Astrocyte (in vitro differentiated cells and primary cell): ENCODE measurements at places on chromosomes 16 and 17.

DNA sequence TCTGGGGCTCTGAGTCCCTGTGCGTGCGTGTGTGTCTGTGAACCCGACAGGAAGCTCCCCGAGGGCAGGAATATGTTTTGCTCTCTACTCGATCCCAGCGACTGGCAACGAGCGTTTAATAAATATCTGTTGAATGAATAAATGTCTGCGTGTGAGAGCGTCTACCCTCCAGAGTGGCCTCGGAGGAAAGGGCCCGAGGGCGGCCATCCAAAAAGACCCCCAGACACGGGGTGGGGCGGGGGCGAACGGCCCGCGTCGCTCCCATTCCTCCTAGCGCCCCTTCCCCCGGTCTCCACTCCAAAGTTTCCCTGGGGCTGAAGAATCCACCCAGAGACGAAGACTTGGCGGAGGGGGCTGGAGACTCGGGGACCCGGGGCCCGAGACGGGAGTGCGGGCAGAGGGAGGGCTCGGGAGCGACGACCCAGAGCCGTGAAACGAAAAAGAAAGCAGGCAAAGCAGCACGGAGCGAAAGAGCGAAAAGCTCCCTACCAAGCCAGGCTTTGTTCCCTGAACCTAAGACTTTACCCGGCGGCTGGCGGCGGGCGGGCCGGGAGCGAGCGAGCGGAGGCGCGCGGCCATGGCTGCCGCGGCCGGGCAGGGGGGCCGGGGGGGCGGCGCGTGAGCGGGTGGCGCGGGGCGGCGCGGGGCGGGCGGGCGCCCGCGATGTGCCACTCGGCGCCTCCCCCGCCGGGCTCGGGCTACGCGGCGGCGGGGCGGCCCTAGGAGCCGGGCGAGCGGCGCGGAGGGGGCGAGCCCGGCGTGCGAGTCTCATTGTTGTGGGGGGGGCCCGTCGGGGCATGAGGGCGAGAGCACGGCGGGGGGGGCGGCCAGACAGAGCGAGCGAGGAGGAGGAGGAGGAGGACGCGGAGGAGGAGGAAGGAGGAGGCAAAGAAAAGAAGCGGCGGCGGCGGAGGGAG lies at the start of gene MLLT6:
TSS of gene MLLT6 (plus strand) at position 668 of the 917 bp plus-strand sequence. CDS start 360 bp downstream, outside the sequence.
- H3K4me3 ChIP-seq, result peak within 1 kb of the TSS; percentile 70
- peak; percentile 50 for DNase-seq
- no peaks in the 10 kb centered on the region for H3K36me3 ChIP-seq
- peaks cover 7% of the 10 kb centered on the region for H3K27me3 ChIP-seq
- H3K27ac ChIP-seq, result peak within 1 kb of the TSS; percentile 27

- no peaks in the 10 kb centered on the region for H3K36me3 ChIP-seq
- DNase-seq, result no peak
- H3K27me3 ChIP-seq, result no peaks in the 10 kb centered on the region
These were observed 98.1 kb downstream of the WSCD1 start for GRCh38 chr17:6168296-6168695.

- peaks cover 21% of the 10 kb centered on the region for H3K36me3 ChIP-seq
- H3K27ac ChIP-seq, result no peak overlapping the region
- no peak overlapping the region for H3K4me3 ChIP-seq
- peaks cover 22% of the 10 kb centered on the region for H3K4me1 ChIP-seq
- no peak for DNase-seq
- no peaks in the 10 kb centered on the region for H3K27me3 ChIP-seq
These were observed 3.1 kb downstream of the MAPK7 start for GRCh38 chr17:19381361-19381740.

DNA sequence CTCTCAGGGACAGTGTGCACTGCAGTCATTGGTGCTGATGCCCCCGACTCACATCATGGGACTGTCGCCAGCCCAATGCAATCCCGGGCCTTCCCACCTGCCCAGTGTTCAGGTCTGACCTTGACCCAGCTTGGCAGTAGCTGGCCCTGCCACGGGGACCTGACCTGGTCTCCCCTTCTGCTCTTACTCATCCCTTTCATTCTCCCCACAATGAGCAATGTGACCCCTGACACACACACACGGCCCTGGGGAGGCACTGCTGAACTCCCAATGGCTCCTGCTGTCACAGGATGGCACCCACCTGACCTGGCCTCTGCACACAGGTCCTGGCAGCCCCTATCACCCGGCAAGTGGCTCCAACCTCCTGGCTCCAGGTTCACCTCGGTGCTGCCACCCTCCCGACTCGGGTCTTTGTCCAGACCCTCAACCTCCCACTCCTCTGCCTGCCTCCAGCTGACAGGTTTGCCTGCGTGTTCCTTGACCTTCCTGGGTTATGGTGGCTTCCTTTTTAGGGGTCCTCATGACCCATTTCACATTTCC lies 6.6 kb downstream of the CD300C start:
- no peaks in the 10 kb centered on the region for H3K4me1 ChIP-seq
- H3K36me3 ChIP-seq, result no peaks in the 10 kb centered on the region
- no peak overlapping the region for H3K27ac ChIP-seq
- peaks cover 3% of the 10 kb centered on the region for H3K27me3 ChIP-seq
- DNase-seq, result no peak

DNA sequence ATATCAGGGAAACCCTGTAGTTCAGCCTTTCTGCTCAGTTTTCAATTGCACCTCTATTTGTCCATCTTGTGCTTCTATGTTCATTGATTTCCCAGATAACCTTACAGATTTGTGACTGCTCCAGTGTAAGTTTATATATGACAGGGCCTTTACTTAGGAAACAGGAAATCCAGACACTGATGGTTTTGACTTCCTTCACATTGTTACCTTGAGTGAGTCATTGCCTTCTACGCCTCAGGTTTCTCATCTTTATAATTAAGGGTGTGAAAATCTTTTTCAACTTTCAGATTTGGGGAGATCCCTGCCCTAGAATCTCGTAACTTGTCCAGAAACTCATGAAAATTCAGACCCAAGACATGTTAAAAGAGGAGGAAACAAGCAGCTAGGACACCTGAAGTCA lies 342.4 kb upstream of the TBX2 start:
- no peaks in the 10 kb centered on the region for H3K27me3 ChIP-seq
- no peak overlapping the region for H3K27ac ChIP-seq
- no peak overlapping the region for H3K4me3 ChIP-seq
- no peaks in the 10 kb centered on the region for H3K36me3 ChIP-seq

GRCh38 chr17:45428050-45428617 lies 4.5 kb downstream of the ARHGAP27 start:
- H3K27ac ChIP-seq, result no peak overlapping the region
- no peak overlapping the region for H3K4me3 ChIP-seq
- H3K27me3 ChIP-seq, result peaks cover 31% of the 10 kb centered on the region
- DNase-seq, result no peak
- H3K4me1 ChIP-seq, result peaks cover 21% of the 10 kb centered on the region
- H3K36me3 ChIP-seq, result no peaks in the 10 kb centered on the region

DNA sequence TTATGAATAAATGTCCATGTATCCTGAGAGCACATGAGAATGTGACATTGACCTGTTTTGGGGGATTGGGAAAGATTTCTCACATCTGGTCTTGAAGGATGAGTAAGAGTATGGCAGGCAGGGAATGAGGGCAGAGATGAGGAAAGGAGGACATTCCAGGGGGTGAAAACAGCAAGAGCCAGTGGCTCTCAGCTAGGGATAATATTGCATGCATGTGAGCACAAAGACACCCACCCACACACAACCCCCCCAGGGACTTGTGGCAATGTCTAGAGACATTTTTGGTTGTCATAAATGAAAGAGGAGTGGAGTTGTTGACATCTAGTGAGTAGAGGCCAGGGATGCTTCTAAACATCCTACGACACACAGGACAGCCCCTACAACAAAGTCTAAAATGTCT lies 6.0 kb downstream of the MYO1D start:
- peaks cover 5% of the 10 kb centered on the region for H3K27me3 ChIP-seq
- DNase-seq, result no peak
- no peak overlapping the region for H3K27ac ChIP-seq
- H3K4me1 ChIP-seq, result peaks cover 6% of the 10 kb centered on the region
- no peaks in the 10 kb centered on the region for H3K36me3 ChIP-seq

- H3K4me1 ChIP-seq, result peaks cover 33% of the 10 kb centered on the region
- peak overlapping the region; percentile 70 for H3K4me3 ChIP-seq
- no peaks in the 10 kb centered on the region for H3K36me3 ChIP-seq
These were observed 761 bp upstream of the MATCAP1 start for GRCh38 chr16:67184453-67184994.

DNA sequence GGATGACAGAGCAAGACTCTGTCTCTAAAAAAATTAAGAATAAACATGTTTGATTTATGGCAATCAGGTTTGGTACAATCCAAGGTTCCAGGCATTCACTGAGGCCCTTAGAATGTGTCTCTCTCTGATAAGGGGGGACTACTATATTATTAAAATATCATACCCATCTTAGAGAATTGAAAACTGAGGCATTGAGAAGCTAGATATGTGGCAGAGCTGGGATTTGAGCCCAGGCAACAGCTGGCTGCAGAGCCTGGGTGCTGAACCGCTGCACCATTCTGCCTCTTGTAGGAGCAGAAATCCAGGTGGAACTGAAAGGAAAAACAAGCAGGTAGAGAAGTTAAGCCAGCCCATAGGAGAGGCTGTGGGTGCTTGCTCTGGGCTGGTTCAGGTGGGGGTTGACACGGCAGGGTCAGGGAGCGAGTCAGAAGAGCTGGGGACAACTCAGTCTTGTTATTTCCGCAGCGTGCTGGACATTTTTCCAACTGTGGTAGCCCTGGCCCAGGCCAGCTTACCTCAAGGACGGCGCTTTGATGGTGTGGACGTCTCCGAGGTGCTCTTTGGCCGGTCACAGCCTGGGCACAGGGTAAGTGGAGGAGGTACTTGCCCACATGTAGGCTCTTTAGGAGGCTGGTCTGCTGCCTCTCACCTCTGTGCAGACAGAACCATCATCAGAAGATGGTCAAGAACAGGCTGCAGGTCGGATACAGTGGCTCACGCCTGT lies 62.5 kb downstream of the WIPI1 start:
- no peaks in the 10 kb centered on the region for H3K36me3 ChIP-seq
- H3K4me3 ChIP-seq, result no peak overlapping the region
- peaks cover 12% of the 10 kb centered on the region for H3K4me1 ChIP-seq
- no peaks in the 10 kb centered on the region for H3K27me3 ChIP-seq
- no peak overlapping the region for H3K27ac ChIP-seq

DNA sequence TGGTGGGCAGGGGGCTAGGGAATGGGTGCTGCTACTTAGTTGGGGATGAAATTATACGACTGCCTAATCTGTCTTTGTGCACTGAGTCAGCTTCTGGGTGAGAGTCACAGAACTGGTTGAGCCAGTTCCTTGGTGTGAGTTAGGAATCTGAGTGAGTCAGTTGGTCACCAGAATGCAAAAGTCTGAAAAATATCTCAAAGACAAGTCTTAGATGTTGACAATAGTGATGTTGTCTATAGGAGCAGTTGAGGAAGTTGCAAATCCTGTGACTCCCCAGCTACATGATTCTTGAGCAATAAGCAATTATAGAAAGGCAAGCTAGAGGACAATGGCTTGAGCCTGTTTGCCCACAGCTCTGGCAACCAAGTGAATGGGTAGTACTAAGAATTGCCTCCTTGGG lies 399.2 kb downstream of the CNTNAP4 start:
- no peaks in the 10 kb centered on the region for H3K36me3 ChIP-seq
- H3K27me3 ChIP-seq, result no peaks in the 10 kb centered on the region
- no peak overlapping the region for H3K27ac ChIP-seq
- DNase-seq, result no peak
- no peak overlapping the region for H3K4me3 ChIP-seq
- H3K4me1 ChIP-seq, result no peaks in the 10 kb centered on the region

DNA sequence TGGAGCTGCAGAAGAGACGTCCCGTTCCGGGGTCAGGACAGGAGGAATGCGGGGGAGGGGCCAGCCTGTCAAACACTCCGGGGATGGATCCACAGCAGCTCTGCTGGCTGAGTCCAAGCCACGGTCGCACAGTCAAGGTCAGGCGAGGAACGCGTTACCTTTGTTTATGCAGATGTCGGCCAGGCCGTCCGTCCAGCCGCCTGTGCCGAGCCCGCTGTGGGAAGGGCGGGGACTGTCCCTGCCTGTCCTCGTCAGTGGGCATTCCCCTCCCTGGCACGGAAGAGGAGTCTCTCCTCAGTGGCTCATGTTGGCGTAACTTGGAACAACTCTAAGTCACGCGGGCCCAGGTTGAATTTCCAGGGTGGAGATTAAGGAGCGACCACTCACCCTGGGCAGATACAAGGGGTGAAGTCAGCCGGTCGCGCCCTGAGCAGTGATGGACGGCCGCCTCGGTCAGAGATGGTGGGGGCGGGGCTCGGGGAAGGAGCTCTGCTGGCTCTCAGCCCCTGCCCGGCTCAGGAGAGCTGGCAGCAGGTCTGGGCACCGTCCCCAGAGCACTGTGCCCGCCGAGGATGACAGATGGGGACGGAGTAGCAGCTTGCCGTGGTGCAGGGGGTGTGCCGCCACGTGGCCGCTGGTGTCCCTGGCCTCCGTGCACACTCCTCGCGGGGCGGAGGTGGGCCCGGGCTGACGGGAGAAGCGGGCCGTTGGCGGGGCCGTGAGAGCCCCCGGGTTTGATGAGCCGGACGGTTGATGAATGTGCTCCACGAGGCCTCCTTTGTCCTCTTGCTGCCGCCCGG lies 7.3 kb downstream of the CACNA1H start:
- H3K27ac ChIP-seq, result no peak overlapping the region
- DNase-seq, result no peak
- H3K4me1 ChIP-seq, result peaks cover 44% of the 10 kb centered on the region
- H3K36me3 ChIP-seq, result no peaks in the 10 kb centered on the region

DNA sequence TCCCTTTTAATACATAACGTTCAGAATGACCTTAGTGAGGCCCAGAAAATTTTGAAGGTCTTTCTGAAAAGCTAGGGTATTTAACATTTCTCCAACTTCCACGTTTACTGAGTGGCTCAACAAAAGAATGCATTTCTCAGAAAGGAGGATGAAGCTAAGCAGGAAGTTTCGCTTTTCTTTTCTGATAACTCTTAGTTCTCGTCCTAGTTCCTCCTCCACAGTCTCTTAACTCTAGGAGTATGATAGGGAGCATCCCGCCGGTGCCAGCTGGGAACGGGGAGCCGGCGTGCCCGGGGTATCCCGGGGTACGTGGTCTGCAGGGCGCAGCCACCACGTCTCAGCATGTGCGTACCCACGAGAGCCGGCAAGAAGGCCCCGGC lies 363 bp downstream of the KARS1 start:
- no peaks in the 10 kb centered on the region for H3K27me3 ChIP-seq
- H3K4me1 ChIP-seq, result peaks cover 16% of the 10 kb centered on the region
- no peak for DNase-seq
- H3K4me3 ChIP-seq, result peak overlapping the region; percentile 99

GRCh38 chr16:9270424-9270823 lies 179.0 kb downstream of the HAPSTR1 start:
- no peak overlapping the region for H3K4me3 ChIP-seq
- no peaks in the 10 kb centered on the region for H3K4me1 ChIP-seq
- H3K27ac ChIP-seq, result no peak overlapping the region
- no peak for DNase-seq
- no peaks in the 10 kb centered on the region for H3K27me3 ChIP-seq
